ENCODE measurements at places on chromosomes 6 and 20. TPM values are rescaled to one million over a fixed set of nuclear protein-coding genes. Genes with fewer than 3 reads are reported as not detected.

HLA-DRB5 gene
- total RNA-seq = not detected

ANGPT4 gene
- total RNA-seq = not detected

KCNK5 gene
- total RNA-seq = not detected

CAGE1 gene
- under 0.01 TPM for total RNA-seq
